ENCODE measurements at places on chromosomes 4 and X.

DNA sequence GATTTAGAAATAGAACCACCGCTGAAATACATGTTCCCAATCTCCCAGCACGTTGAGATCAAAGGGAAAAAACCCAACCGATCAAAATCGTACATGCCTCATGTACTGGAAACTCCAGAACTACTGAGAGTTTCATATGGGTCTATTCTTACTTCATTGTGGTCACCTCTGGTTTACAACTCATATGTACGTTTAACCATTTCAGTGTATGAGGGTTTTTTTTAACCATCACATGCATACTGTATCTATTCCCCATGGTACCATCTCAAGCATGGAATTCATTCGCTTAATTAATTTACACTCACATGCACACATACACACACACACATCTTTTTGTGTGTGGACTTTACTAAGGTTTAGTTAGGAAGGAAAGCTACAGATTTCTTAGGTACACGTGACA, 46.0 kb upstream of the CLNK start:
- DNase-seq = no peak

DNA sequence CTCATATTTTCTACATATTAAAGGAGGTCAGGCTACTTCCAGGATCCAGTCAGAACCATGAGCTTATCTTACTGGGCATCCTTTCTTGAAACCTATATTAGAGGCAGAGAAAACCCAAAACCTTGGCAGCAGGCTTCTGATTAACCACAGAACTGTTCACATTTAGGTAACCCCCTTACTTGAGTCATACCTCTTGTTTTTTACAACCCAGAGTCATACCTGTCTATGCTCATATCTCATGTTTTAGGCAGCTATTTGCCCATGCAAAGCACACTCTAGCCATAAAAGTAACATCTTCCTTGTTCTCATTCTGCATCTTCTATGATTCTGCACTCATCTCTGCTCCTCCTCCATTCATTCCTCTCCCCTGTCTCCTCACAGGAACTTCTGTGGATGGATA, 138.0 kb upstream of the SMIM31 start:
- no peak for DNase-seq

DNA sequence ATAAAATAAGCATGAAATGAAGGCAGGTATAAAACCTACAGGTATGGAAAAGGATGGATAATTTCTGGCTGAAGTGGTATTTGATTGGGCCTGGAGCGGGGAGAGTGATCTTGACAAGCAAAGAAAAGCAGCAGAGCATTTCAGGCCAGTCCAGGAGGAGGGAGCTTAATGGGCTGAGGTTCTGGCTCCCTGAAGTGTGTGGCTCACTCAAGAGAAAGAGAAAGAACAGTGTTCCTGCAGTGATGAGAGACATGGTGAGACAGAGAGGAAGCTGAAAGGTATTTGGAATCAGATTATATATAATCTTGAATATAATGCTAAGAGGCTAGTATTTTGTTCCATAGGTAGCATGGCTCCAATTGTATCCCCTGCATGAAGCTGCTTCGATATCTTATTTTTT, 153.5 kb downstream of the MGST2 start:
- DNase-seq = no peak

- no peak for DNase-seq
These were observed 30.0 kb downstream of the FAM9C start for GRCh38 chrX:13014111-13015096.

GRCh38 chr4:36385951-36386571, 104.6 kb downstream of the DTHD1 start:
- DNase-seq = no peak

- DNase-seq = no peak
These were observed 9.2 kb downstream of the VCX start for GRCh38 chrX:7852166-7852565.

GRCh38 chr4:71932941-71933340, 98.9 kb upstream of the NPFFR2 start:
- no peak for DNase-seq

GRCh38 chr4:58636381-58636780, 1526.2 kb upstream of the IGFBP7 start:
- DNase-seq = no peak

- DNase-seq = no peak
These were observed 5.1 kb upstream of the APBB2 start for GRCh38 chr4:41219421-41219950.

GRCh38 chrX:40086569-40087335, 11.0 kb downstream of the BCOR start:
- no peak for DNase-seq
